ENCODE measurements at places on chromosomes 13 and 19. TPM values are rescaled to one million over a fixed set of nuclear protein-coding genes. Genes with fewer than 3 reads are reported as not detected.

GRCh38 chr13:28728642-28729041 lies 9.9 kb upstream of the SLC46A3 start:
- DNase-seq: no peak

DNA sequence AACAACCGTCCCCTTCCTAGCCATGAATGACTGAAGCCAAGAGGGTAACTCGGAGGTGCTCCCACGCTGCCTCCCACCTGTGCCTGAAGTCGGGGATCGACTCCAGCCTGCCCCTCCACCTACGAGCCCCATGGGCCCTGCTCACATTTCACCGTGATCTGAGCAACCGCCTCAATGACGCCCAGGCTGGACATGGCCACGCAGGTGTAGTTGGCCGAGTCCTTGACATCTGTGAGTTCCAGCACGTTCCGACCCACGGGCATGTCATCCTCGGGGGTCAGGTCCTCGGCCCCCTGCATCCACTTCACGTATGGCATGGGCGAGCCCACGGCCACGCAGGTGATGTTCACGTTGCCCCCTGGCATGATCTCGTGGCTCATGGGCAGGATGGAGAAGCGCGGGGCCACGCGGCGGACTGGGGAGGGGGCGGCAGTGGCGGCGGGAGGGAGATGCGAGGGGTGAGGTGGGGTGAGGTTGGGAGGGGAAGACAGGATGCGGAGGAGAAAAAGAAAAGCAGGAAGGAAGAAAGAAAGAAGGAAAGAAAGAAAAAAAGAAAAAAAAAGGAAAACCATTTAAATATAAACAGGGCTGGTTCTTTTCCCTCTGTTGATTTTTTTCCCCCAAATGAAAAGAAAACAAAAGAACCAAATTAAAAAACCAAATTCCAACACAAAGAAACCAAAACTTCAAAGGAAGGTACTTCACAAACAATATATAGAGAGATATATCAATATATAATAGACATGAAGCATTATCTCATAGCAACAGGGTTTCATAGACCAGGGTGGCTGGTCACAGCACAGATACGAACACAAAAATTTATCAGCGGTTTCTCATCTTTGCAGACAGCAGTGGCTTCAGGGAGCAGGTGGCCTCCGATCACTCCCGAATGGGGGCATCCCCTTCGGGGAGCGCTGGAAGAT lies 94.7 kb downstream of the PTPRS start:
- DNase-seq: no peak

Gene GZMM
- total RNA-seq: not detected

DNA sequence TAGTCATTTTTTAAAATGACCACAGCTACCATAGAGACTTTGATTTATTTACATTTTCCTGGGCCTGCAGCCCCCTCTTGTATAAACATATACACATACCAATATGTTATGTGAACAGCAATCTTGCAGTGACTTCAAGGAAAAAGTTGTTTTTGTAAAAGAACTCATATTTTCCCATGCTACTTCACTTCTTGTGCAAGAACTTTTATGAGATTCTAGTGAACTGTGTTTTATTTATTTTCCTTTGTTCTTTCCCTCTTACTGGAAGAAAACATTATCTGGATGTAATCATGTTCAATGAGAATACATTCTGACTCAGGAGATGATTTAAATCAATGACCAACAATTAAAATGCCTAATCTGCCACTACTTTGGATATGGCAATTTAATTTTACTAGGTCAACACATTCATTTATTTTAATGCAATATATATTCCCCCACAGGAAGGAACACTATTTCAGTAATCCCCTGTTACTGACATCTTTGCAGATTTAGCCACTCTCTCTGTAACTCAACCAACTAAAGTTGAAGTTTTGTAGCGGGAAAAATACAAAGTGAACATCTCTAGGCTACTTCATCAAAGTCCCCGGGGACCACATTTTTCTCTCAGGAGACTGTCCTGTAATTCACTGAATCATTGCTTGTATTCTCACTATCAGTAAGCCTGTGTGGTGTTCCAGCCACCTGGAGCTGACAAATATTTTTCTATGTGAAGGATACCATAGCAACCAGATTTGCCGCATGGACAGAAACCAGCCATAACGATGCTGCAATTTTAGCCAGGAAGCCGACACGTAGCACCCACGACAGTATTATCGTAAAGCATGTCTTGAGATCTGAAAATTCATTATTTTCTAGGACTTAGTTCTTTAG lies 90.5 kb downstream of the STARD13 start:
- peak; percentile 80 for DNase-seq

- DNase-seq: no peak
Measured at GRCh38 chr19:16615808-16616207, 12.2 kb downstream of the MED26 start.

Gene CC2D1A
- total RNA-seq: 32.0 TPM

DNA sequence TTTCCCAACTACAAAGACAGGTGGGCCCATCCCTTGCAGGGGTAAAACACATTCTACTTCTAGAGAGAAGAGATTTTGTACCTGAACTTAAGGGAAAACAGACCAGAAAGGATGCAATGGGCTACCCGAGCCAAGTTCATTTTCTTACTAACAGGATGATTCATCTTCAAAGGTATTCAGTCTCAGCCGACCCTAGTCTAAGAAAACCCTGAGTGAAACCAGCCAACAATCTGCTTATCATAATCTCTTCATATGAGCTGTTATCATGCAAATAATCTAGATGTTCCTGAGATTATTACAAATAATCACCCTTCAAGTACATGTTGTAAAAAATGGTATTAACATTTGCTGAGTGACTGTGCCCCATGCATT lies 15.6 kb downstream of the PABPC3 start:
- DNase-seq: no peak

Gene LACC1
- 24.0 TPM for total RNA-seq

DNA sequence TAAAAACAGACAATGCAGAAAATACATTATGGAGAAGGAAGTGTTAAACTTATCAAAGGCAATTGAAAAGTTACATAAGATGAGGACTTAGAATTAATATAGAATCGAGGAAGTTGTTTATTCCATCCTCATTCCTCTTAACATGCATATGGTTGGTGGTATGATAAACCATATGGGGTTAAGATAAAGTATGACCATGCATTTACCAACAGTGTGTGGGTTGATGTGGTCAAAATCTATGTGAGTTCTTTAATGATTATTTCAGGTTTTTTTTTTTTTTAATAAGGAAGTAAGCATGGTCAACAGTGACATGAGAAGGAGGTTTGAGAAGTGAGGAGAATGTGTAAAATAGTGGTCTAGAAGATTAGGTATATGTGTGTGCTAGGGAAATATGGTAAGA lies 94.5 kb downstream of the TDRD3 start:
- DNase-seq: no peak

Data from kidney epithelial cell (primary cell).